ENCODE measurements at places on chromosomes 1 and 21.
A peak's percentile ranks its signal among the peaks of the same experiment; 100 is the strongest.

- DNase-seq = no peak
Observed at GRCh38 chr21:37139154-37139553, 66.1 kb downstream of the TTC3 start.

DNA sequence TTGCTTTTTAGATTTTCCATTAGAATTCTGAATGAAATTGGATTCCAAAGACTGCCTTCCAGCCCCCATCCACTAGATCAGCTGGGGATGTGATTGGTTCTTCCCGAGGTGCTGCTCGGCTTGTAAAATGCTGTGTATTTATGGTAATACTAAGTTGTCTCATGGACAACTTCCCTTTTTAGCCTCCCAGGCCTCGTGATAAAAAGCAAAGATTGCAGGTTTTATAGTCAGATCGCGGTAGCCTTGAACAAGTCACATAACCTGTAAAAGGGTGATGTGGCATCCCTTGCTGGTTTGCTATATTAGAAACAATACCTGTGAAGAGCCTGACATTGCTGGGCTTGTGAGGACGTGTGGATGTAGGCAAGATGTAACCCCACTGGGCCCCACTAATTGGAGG is 10.4 kb downstream of the MUL1 start:
- DNase-seq = no peak

- no peak for DNase-seq
Observed at GRCh38 chr1:221227460-221227859, 348.2 kb downstream of the HLX start.

GRCh38 chr1:164240081-164240480 is 318.9 kb upstream of the PBX1 start:
- DNase-seq = no peak

DNA sequence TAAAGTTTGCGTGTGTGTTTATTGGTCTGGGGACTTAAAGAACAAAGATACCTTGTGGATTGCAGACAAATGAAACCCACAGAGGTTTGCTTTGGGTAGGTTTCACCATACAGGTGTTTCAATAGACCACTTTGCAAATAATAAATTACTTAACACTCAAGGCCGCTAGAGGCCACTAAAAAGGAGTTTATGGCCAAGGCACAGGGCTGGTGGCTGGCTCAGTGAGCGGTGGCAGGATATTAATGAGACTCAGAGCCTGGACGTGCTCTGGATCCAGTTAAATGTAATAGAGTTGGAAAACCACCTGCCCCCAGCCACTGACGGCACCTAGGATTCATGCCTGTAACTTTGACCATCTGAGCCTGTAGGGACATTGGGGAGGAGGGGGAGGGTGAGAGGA is 44.5 kb downstream of the LRRC38 start:
- DNase-seq = no peak

GRCh38 chr1:62599044-62599443 is 1.7 kb downstream of the ANGPTL3 start:
- DNase-seq = no peak

DNA sequence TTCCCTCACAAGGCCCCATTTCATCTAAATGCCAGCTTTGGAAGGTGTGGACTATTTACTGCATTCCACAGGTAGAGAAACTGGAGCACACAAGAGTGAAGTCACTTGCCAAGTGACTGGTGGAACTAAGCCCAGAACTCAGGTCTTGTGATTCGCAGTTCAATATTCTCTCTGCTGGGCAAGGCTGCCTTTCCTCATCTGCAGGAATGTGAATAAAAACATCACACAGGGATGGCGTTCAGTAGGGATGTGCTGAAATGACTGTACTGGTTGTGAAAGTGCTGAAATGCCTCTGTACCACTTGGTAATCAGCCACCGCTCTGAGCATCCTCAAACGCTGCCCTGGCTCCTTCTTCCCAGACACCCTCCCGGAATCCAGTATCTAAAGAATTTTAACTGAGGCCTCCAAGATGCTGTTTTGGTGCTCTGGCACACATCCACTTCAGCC is 145.6 kb downstream of the HIVEP3 start:
- DNase-seq = no peak

DNA sequence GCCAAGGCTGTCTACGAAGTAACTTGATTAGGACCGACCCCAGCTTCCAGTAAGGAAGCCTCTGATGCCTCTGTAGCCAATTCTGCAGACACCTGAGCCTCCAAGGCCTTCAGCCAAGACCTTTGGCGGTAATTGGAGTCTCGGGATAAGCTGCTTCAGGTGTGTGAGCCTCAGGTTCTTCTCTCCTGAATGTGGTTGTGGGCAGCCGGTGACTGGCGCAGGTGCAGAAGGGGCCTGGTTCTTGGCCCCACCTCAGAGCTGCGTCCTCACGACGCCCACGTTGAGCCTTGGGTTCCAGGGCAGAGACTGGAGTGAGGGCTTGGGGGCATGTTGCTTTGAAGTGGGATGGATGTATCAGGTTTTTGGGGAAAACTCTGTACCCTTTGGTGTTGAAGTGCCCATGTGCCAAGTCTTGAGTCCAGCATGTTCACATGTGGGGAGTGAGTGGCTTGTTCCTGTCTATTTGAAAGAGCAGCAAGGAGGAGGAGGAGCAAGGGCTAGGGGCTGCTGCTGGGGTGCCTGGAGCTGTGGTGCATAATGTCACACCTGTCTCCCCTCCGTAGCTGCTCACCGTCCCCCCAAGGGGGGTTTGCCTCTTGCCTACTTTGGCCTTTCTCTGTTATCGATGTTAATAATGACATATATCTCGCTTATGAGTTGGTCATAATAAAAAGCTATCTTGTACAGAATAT is 1.4 kb downstream of the PSEN2 start:
- no peak for DNase-seq

- DNase-seq = no peak
Observed at GRCh38 chr1:53315046-53315445, 12.8 kb downstream of the LRP8 start.

GRCh38 chr1:56171670-56172069 is 407.7 kb downstream of the PLPP3 start:
- no peak for DNase-seq

GRCh38 chr1:69519006-69519405 is 48.7 kb upstream of the LRRC7 start:
- no peak for DNase-seq

DNA sequence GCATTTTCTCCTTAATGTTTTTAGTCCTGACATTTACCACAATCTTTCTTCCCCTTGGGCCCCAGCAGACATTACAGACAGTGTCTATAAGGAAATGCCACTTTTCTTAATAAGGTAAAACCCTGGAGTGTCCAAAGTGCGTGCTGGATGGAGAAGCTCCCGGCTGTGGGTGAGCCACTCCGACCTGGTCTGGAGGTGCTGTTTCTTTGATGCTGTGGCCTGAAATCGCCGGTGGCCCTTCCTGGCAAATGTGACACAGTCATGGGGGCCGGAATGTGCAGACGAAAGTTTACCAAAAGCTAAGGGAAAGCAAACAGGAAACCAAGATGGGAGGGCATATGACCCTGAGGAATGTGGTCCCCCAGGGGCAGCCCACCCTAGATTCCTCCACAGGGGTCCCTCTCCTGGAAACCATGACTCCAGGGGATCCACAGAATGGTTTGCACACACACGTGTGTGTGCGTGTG is 77.9 kb downstream of the FHAD1 start:
- DNase-seq = no peak

DNA sequence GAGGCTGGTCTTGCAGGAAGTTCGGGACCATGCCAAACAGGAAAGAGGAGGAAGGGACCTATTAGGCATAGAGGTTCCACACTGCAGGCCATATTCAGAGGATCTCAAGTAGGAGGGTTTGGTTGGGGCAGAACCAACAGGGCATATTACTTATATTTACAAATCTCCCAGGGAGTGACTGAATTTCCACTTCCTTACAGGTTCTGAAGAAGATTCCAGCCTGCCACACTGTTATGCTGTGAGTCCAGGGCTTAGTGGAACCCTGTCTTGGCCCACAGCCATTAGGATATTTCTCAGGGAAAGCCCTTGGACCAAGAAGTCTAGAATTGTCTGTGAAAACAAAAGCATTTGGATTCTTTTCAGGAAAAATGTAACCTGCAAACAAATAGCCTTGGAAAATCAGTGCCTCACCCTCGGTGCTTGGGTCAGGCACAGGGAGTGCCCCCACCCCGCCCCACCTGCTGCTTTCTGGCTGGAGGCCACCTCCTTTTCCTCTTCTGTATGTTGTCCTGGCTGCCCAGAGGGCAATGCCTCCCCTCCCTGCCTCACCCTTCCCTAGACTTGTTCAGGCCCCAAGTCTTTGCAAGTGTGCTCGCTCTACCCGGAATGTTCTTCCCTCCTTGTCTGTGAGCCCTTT is 41.0 kb upstream of the JUN start:
- no peak for DNase-seq

DNA sequence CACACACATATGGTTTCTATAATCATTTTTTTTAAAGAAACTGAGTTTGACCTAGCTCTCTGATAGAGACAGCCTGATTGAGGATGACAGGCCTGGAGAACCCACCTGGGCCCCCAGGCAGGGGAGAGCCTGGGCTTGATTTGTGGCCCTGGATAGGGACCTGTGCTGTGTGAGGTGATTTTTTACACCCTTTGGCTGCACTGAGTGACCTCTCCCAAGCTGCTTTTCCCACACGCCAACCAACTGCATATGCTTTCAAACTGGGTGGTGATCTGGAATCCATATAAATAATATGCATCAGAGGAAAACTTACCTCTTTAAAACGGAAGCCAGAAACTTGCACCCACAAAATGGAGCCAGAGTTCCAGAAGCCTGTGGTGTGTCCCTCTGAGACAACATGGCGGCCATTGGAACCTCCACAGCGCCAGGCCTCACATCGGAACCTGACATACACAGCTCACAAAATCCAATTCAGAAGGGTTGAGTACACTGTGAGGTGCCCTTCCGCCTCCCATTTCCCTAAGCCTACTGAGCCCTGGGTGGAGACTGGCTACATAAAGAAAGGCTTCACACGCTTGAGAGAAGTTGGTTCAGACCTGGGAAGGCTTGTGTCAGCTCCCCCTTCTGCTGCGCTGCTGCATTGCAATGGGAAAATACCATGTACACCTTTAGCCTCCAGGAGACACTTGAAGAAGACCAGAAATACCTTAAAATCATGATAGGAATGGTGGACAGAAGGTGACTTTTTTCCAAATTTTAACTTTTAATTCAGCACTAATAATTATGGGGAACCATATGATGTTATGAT is 160.7 kb downstream of the HHIPL2 start:
- no peak for DNase-seq

DNA sequence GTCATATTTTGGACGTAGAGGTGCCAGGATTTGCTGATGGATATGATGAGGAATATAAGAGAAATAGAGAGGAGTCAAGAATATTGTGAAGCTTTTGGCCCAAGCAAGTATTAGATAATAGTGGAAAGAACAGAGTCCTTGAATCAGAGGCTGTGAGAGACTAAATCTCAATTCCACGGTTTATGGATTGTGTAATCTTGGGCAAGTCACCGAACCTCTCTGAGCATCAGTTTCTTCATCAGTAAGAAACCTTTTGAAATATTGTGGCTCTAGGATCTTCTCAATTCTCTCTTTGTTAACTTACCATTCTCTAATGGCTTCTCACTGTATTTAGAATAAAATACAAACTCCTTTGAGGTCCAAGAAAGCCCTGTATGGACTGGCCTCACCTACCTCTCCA is 77.6 kb downstream of the RPS6KA1 start:
- DNase-seq = peak; percentile 88

DNA sequence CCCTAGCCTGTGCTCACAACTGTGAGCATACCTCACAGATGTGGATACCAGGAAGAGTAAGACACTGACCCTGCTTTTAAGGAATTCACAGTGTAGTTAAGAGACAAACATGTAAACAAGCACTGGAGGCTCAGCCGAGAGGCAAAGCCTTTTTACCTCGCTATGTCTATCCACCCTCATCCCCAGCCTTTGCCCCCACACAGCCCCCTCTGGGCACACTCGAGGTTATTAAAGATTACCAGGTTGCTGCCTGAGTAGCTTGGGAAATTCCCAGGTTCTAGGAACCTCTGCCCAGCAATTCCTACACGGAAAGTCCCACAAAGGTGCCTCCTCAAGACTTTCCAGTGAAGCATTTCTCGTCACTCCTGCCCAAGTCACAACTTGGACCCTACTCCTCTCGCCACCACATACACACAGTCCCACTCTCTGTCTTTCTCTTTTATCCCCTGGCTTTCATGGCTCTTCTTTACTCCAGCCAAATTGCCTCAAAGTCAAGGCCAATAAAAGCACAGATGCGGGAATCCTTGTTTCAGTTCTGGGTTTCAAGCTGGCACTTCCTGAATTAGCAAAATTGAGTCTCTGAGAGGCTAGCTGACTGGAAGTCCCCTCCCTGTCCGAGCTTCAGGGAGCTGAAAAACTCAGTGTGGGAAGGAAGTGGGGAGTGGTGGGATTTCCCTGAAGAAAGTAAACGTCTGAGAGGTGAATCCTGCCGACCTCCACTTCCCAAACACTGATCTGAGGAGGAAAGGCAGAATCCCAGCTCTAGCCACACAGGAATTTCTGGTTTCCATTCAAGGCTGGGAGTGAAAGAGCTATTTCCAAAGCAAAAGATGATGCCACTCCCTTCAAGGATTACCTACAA is 7.6 kb downstream of the DENND2D start:
- DNase-seq = no peak

DNA sequence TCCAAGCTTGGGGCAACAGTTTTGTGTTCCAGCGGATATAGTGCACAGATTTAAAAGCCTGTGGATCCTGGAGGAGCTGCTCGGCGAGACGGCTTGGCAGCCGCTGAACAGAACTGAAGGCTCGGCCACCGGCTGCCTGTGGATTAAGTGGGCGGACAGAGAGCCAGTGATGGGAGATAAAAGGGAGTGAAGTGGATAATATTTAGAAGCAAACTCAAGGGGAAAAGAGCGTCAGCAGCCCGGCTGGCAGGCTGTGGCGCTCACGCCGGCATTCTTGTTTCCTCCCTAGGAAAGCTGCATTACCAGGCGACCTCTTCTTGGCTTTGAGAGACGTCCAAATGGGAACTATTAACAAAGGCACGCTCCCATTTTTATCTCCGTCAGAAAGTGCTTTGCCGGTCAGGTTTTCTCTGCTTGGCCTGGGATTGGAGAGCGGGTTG is 10.4 kb downstream of the TRABD2B start:
- no peak for DNase-seq

GRCh38 chr21:45516071-45516670 is 26.1 kb downstream of the SLC19A1 start:
- DNase-seq = no peak

DNA sequence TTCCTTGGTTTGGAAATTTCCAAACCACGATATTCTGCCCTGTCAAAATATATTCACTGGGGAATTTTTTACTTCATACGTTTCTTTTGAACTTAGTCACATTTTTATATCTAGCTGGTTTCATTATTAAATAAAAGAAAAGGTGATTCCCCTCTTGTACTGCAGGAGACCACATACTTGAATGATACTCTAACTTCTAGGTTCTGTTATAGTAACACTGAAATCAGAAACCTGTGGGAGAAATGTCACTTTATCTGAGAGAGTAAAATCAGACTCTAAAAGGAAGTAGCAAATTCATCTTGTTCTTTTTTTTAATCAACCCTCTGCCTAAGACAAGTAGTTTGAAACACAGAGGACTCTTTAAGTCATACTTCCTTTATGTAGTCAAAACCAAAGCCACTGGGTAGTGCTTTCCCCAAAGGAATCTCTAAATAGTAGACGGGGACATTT is 34.4 kb downstream of the MRPL39 start:
- DNase-seq = no peak

Data from AML-193 (cell line).